Kidney epithelial cell (primary cell): ENCODE measurements at places on chromosomes 7 and 10. TPM values are rescaled to one million over a fixed set of nuclear protein-coding genes. Genes with fewer than 3 reads are reported as not detected.

DNA sequence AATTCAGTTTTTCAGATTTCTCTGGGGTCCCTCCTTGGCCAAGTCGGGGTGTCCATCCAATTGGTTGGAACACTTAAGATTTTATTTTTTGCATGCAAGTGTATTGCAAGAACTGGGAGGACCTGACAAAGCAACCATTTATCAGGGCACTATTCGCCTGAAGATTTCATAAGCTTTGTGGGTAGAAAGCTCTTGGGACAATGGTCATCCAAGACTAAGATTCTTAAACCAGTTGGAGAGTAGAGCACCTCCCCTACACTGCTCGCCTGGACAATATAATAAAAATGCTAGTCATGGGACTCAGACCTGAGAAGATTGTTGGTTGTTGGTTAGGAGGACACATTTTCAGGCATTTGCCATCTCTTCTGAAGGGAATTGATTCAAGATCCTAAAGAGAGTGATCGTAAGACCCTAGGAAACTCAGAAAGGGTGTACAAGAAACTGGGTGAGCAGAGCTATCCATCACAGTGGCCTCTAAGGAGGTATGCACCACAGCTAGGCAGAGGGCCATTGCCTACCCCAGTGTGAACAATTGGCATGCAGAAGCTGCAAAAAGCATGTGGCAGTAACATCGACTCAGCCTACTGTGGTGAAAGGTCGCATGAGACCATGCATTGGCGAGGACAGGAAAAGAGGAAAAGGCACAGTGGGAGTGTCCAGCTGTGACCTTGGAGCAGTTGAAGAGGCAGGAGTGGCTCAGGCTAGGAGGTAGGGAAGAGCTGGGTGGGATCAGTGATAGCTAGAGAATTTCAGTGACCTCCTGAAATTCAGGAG lies 1235.3 kb upstream of the AUTS2 start:
- DNase-seq: no peak

- DNase-seq: no peak
Measured at GRCh38 chr7:37052705-37053104, 328.4 kb upstream of the AOAH start.

DNA sequence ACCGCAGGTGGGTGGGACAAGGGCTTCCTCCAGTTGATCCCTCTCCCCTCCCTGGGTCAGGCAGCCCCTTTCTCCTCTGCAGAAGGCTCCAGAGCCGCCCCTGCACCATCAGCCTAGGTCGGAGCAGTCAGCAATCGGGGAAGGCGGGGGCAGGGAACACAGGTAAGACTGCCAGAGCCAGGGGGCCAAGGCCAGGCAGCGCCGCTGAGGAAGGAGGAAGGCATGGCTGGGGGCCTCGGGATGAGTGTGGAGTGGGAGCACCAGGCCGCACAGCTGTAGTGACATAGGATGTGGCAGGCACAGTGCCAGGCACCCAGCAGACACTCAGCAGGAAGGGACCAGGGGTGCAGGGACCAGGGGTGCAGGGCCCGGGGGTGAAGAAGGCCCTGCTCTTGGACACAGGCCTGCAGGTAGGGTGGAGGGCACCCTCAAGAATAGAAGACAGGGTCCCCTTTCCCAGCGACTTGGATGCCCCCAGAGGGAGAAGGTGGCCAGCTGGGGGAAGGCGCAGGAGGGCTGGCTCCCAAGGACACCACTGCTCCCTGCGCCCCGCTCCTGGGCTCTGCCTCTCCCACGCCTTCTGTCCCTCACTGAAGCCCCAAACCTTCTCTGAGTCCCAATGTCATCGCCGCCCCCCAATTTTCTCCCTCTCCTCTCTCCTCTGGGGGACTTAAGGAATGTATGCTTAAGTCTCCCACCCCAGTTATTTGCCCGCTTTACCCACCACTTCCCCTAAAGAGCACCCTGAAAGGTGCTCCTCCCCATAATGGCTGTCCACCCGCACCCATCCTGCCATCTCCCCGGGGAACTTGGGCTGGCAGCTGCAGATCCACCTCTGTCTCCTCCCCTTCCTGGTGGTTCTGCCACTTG lies 38.5 kb downstream of the CAMK2B start:
- DNase-seq: no peak

GRCh38 chr7:151992375-151992774 lies 33.1 kb upstream of the GALNT11 start:
- DNase-seq: no peak

- DNase-seq: no peak
Measured at GRCh38 chr7:32070406-32071360, at the start of gene PDE1C. Gene PDE1C (minus strand): TSS chr7:32070407.

- no peak for DNase-seq
Measured at GRCh38 chr10:74332398-74332797, 181.4 kb downstream of the ADK start.

GRCh38 chr10:37632641-37633040 lies 224.8 kb downstream of the ZNF248 start:
- no peak for DNase-seq

DNA sequence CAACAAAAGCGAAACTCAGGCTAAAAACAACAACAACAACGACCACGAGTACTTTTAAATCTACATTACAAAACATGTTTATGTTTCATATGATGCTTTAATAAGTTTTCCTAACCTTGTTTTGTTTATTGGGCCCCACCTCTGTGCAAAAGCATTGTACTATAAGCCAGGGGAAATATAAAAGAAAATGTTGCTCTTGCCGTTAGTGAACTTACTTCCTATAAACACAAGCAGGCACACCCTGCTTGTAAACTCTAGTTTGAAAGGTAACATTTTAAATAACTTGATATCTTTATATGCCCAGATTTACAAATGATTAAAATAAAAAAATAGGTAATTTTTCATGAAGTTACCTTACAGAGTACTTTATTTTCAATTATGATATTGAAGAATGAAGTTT lies 19.2 kb upstream of the EPC1 start:
- DNase-seq: no peak

DNA sequence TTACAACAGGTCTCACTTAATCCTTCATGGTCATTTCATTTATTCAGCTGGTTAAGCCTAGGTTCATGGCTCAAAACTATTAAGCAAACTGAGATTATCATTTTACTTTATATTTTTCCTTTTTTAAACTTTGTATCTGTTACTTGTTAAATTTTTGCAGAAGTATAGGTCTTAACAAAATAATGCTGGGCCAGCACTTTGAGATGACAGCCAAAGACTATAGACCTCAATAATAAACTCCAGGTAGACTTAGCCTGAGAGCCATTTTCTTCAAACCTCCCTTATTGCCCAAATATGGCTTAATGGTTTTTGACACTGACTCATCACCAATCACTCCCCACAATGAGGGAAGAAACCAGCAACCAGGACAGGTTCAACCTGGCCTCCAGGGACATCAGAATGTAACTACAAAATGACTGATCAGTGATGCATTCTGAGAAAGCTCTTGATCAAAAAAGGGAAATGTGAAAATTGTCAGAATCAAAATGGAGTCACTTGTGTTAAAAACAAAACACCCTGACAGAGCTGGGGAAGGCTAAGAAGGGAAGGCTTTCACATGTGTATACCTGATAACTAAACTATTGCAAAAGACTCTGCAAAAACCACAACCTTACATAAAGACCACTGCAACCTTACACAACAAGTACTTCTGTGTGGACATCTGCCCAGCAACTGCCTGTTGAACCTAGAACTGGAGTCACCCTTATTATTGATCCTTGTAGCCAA lies 2.1 kb upstream of the CCDC126 start:
- DNase-seq: peak; percentile 31

DNA sequence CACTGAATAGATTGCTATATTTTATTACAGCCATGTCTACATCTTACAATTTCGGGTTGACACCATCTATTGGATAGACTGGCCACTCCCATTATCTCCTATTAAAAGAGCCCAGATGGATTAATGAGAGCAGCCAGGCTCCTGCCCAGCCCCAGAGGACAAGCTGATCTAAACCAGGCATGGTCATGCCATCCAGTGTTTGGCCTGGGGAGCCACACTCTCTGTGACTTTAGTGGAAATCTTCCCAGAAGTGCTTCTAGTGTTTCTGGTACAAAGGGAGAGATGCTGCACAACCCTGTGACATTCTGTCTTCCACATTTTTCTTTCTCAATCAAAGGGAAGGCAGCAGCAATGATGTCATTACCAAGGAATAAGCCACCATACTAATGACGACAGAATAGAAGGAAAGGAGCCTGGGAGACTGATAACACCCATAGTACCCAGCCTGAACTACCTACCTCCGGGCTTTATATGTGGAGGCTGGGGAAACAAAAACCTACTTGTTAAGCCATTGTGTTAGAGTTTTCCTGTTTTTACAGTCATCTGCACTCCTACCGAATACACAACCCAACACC lies 5.0 kb downstream of the NEBL start:
- no peak for DNase-seq

- DNase-seq: no peak
Measured at GRCh38 chr7:106069471-106070200, 42.5 kb downstream of the SYPL1 start.

GRCh38 chr7:93435791-93436190 lies 138.7 kb downstream of the CALCR start:
- DNase-seq: no peak

DNA sequence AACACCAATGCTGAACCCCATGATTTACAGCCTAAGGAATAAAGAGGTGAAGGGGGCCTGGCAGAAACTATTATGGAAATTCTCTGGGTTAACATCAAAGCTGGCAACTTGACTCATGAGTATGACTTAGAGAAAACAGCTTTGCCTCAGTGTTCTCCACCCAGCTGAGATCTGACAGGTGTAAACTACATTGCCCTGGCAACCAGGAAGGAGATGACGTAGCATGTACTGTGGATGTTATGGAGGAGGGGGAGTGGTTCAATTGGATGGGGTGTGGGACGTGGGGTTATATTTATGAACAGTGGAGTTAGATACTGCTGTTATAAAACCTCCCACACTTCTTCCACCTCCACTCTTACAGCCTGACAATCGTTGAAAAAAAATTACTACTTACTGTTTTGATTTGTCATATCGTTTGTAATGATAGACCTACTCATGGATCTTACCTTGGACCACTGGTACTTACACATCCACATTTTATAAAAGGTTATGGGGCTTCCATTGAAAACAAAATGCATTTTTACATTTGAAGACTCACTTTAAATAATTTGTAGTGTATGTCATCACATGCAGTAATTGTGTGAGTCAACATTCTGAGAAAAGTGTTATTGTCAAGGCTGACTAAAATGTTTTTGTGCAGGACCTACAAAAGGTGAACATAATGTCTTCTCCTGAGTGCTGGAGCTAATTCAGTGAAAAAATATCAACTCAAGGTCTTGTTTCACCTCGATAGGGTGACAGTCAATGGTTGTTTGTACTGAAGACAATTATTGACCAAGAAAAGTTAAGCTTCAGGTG lies 6.4 kb downstream of the OR2F1 start:
- no peak for DNase-seq

GRCh38 chr10:3095373-3096139 lies 28.2 kb downstream of the PFKP start:
- peak; percentile 99 for DNase-seq

- DNase-seq: no peak
Measured at GRCh38 chr7:100694098-100694745, at the start of gene GIGYF1. Gene GIGYF1 (minus strand): TSS chr7:100694250. CDS start chr7:100688238, 6,012 bp downstream.

DNA sequence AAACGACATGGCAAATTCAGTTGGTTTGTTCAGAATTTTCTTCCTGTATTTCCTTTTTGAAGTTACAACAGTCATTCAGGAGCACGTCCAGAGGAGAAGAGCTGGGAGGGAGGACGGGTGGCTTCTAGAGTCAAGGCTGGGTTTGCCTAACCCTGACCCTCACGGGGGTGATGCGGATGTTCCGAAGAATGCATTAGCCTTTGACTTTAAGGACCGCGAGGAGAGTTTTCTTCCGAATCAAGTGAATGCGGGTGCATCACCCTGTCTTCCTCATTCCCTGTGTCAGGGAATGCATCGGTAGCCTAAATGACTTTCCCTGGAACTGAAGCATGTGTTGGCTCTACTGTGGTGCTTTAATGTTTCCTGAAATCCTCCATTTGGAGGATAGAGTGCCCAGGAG lies 396.6 kb upstream of the GALNT17 start:
- no peak for DNase-seq

- no peak for DNase-seq
Measured at GRCh38 chr10:130140425-130140824, 4.2 kb downstream of the GLRX3 start.

GRCh38 chr7:135147899-135148721 lies at the start of gene TMEM140:
Gene TMEM140 (plus strand): TSS chr7:135148072. CDS start chr7:135164442, 16,370 bp downstream.
- DNase-seq: no peak

GRCh38 chr7:17745610-17746009 lies 194.7 kb downstream of the SNX13 start:
- no peak for DNase-seq

- peak; percentile 29 for DNase-seq
Measured at GRCh38 chr7:85851571-85852193, 664.8 kb upstream of the SEMA3D start.

GRCh38 chr10:126110489-126111180 lies 214.3 kb downstream of the FANK1 start:
- no peak for DNase-seq

- no peak for DNase-seq
Measured at GRCh38 chr7:151853896-151854719, 22.8 kb downstream of the PRKAG2 start.

DNA sequence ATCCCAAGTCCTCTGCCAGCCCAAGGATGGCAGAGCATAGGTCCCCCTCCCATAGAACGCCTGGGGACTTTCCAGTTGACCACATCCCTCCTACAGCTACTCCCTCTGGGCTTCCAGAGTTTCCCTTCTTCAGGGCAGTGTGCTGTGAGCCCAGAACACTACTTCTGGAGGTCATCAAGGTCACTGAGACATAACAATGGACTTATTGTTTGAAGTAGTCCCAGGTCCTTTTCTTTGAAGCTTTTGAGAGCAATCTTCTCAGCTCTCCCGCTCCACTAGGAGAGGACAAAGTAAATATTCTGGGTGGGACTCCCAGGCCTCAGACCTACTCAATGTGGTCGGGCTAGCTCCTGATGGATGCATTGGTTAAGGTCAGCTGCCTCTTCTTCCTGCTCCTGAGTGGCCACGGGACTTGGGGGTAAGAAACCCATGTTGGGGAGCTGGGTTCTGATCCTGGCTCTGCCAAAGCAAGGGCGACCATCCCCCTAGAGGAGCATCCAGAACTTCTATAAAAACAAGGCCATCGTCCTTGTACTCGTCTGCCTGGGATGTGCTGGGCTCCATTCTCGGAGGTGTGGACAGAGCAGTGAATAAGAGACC lies 83.5 kb upstream of the DDC start:
- DNase-seq: no peak

Gene GPC2
- total RNA-seq: 13.6 and 14.7 TPM in 2 replicates

Gene PIK3CG
- 0.50 and 0.75 TPM in 2 replicates for total RNA-seq

Gene LIPN
- not detected in 2 replicates for total RNA-seq

Gene GNAI1
- total RNA-seq: 17.7 and 21.6 TPM in 2 replicates

Gene VPS37D
- 9.0 and 12.2 TPM in 2 replicates for total RNA-seq

Gene MYOF
- 141 and 142 TPM in 2 replicates for total RNA-seq

Gene TRIM74
- total RNA-seq: 0.33 TPM in 1 of 2 replicates, not detected in the other

Gene FAS
- 34.8 and 41.1 TPM in 2 replicates for total RNA-seq

Gene HTRA1
- total RNA-seq: 110 and 125 TPM in 2 replicates

Gene BAMBI
- 28.5 and 34.6 TPM in 2 replicates for total RNA-seq

Gene ZNF487
- 1.9 and 4.2 TPM in 2 replicates for total RNA-seq

Gene DEPP1
- total RNA-seq: 19.8 and 21.9 TPM in 2 replicates

Gene NODAL
- 0.08 and 0.14 TPM in 2 replicates for total RNA-seq

Gene CARD11
- total RNA-seq: 31.0 and 31.4 TPM in 2 replicates

Gene BUD23
- total RNA-seq: 47.9 and 69.1 TPM in 2 replicates

Gene LIPJ
- total RNA-seq: 0.08 TPM in 1 of 2 replicates, not detected in the other

Gene SLC18A2
- 0.75 and 1.5 TPM in 2 replicates for total RNA-seq

Gene SPDYE8
- total RNA-seq: not detected in 2 replicates

Gene TMEM270
- not detected in 2 replicates for total RNA-seq

Gene PNLIPRP2
- total RNA-seq: not detected in 2 replicates
